ENCODE measurements at places on chromosomes 7 and 10.

DNA sequence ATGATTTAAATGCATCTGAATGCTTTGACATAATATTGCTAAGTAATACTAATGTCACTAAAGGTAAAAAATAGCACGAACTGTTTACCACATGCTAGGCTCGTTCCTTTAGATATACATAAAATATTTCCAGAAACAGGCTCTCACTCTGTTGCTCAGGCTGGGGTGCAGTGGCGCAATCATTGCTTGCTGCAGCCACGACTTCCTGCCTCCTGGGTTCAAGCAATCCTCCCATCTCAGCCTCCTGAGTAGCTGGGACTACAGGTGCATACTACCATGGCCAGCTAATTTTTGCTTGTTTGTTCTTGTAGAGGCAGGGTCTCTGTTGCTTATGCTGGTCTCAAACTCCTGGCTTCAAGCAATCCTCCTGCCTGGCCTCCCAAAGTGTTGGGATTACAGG, 183.3 kb downstream of the SGMS1 start:
- no peak for DNase-seq

DNA sequence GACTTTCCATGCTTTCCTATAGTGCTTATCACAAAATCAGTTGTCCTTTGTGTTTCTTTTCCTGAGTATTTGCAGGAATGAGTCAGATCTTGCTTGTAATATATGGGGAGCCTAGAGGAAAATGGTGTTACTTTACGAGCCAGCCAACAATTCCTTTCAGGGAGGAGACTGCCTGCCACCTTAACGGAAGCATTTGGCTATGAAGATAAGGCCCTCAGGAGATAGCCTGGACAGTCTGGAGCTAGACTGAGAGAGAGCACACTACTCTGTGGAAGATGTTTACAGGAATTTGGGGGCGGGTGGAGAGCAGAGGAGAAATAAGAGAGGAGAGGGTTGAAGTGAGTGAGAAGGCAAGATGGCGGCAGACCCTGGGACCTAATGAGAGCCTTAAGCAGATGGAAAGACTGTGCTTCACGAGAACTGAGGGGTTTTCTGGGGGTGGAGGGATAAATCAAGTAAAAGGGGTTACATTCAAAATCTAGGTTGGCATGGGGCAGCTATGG, 126.3 kb downstream of the SNX10 start:
- DNase-seq: no peak

GRCh38 chr7:50795253-50795652, 12.6 kb upstream of the GRB10 start:
- no peak for DNase-seq

DNA sequence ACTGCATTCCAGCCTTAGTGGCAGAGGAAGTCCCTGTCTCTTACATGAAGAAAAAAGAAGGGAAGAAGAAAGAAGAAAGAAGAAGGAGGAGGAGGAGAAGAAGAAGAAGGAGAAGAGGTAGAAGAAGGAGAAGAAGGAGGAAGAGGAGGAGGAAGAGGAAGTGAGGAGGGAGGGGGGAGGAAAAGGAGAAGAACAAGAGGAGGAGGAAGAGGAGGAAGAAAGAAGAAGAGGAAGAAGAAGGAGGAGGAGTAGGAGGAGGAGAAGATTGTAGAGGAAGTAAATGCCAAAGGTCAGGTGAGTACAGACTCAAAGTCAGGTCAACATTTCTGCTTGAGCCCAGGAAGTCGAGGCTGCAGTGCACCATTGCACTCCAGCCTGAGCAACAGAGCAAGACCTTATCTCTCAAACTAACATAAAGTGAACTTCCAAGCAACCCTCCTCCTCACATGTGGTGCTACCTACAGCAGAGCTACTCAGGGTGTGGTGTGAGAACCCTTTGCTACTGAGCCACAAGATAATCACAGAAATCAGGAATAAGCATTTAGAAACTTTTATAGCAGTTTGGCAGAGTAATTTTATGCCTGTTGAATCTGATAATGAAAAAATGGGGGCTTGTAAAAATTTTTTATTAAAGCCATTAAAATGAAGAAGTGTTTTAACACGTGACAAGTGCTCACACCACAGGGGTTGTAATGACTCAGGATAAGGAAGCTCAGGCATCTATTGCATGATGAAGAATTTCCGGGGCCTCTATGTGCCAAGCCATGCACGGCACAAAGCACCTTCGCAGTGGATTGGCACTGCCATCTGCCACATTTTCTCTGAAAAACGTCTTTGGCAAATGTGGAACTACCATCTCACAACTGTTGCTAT, 224.9 kb upstream of the AUTS2 start:
- DNase-seq: no peak

DNA sequence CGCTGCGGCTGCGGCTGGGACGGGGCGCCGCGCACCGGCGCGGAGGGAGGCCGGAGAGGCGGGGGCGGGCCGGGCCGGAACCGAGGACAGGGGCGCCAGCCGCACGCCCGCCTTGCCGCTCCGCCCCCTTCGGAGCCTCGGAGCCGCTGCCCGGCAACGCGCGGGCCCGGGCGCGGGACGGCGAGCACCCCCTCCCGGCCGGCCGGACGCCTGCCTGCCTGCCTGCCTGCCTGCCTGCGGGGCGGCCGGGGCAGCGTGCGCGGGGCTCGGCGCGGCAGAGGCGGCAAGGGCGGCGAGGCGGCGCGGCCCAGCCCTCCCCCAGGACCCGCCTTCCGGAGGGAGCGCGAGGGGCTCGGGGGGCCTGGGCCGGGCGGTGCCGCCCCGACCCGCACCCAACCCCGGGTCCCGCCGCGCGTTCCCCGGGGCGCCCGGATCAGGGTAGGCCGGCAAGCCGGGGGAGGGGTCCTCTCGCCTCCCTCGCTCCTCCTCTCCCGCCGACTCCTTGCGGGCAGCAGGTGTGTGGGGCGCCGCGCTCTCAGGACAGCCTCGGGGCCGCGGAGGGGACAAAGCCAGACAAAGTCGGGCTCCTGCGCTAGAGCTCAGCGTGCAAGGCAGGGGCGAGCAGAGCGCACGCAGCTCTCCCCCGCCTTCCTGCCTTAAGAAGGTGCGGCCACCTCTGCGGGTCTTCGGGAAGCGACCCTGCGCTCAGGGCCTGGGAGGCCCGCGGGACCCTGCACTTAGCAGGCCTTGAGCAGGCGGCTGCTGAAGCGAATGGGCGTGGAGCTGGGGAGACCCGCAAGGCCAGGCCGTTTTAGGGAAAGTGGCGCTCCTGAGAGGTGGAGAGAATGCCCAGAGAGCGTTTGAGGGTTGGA, at the start of gene KIAA1549:
Gene KIAA1549 (minus strand): TSS at position 58 of the 872 bp plus-strand sequence. CDS start 120 bp downstream, outside the sequence.
- peak; percentile 40 for DNase-seq

GRCh38 chr10:77629775-77630506, 7.7 kb downstream of the KCNMA1 start:
- no peak for DNase-seq

DNA sequence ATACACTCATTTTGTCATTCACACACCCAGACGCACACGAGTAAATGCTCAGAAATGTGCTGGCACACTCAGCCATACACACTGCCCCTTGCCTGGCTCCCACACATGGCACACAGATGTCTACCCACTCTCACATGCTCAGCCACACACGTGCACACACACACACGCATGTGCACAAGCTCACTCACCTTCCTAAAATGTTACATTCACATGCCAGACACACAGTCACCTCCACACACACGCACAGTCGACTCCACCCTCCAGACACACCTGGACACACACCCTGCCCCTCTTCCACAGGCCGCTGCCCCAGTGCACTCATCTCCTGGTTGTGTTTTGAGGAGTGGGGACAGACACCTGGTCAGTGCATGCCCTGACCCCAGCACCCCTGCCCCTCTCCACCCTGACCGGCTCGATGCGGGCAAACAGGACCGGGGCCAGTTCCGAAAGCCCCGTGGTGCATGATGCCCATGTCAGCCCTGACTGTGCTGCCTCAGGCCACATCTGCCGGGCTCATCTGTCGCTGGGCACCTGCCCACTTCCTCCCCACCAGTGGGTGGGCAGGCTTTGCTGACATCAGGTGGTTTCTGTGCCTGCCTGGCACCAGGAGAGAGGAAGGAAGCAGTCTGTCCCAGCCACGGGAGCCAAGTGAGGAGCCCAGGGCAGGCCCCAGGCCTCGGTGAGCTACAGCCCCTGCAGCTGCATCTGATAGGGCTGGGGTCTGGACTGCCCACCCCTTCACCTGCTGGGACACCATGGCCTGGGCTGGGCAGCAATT, 84.9 kb upstream of the ZNF716 start:
- no peak for DNase-seq

DNA sequence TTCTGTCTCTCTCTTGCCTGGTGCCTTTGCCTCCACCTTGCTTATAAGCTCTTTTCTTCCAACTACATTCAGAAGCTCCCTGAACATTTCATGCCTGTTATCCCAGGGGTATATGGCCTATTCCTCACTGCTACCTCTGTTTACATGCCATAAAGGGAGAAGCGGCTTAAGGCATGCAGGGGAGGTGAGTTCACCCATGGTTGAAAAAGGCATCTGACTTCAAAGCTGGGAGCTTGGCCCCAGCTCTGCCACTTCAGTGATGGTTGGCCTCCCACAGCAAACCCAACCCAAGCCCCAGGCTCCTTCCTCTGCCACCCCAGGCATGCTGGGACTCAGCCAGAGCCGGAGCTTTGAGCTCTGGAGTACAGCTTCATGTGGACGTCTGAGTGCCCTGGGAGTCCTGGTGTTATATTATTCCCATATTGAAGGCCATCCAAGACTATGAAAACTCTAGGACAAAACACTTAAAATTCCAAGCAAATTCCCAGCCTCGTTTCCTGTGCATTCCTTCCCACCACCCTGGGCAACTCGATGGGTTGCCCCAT, 468.6 kb upstream of the ZMIZ1 start:
- DNase-seq: no peak

GRCh38 chr7:34752929-34753328, 94.9 kb downstream of the NPSR1 start:
- no peak for DNase-seq

DNA sequence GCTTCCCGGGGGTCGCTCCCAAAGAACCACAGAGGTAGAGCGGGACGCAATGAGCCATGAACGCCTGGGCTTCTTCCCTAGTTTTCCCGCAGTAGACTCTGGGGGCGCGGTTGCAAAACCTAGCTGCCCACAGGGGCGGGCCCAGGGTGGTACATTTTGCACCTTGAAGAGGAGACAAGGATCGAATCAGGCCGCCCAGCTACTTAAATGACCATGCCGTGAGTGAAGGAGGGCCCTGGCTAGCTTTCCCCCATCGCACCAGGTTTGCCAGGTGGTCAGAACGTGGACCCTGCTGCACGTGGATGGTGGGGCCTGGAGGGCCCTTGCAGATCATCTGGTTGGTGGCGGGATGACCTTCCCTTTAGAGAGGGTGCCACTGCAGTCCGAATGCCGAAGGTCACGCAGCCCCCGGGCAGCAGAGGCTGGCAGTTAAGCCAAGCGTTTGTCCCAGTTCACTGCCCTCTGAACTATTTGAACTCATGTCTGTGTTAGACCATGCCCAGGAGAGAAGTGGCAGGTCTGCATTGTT, 604 bp upstream of the SHTN1 start:
- no peak for DNase-seq

DNA sequence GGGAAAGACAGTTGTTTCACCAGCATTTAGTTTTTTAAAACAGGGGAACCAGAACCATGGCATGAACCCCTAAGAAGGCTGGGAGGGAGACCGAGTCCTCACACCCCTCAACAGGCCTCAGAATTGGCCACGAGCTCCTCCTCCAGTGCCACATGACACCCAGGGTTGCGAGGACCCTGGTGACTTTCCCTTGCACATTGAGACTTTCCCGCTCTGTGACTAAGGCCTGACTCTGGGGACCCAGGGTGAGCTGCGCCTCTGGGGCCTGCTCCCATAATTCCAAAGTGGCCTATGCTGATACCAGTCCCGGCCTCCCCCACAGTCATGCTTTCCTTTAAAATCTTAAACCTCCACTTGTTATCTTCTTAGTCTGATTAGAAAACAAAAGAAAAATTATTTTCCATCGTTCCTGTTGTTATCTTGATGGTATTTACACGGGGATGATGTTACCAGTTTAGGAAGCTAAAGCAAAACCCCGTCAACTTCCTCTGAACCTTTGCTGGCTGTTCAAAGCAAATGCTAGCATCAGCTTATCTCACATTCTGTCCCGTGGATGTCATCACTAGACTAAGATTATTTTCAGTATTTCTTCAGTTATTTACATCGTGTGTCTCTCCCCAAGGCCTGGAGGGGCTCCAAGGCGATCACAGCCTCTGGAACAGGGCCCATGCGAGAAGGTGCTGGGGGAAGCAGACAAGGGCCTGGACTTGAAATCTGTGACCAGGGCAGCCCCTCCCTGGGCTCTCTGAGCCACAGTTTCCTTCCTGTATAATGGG, 42.1 kb downstream of the FAM53B start:
- no peak for DNase-seq

GRCh38 chr10:101380353-101381017, 26.5 kb downstream of the BTRC start:
- no peak for DNase-seq

- no peak for DNase-seq
These were observed 5.3 kb downstream of the PTF1A start for GRCh38 chr10:23197416-23197861.

- no peak for DNase-seq
These were observed 1274.0 kb upstream of the CELF2 start for GRCh38 chr10:9743639-9744038.

DNA sequence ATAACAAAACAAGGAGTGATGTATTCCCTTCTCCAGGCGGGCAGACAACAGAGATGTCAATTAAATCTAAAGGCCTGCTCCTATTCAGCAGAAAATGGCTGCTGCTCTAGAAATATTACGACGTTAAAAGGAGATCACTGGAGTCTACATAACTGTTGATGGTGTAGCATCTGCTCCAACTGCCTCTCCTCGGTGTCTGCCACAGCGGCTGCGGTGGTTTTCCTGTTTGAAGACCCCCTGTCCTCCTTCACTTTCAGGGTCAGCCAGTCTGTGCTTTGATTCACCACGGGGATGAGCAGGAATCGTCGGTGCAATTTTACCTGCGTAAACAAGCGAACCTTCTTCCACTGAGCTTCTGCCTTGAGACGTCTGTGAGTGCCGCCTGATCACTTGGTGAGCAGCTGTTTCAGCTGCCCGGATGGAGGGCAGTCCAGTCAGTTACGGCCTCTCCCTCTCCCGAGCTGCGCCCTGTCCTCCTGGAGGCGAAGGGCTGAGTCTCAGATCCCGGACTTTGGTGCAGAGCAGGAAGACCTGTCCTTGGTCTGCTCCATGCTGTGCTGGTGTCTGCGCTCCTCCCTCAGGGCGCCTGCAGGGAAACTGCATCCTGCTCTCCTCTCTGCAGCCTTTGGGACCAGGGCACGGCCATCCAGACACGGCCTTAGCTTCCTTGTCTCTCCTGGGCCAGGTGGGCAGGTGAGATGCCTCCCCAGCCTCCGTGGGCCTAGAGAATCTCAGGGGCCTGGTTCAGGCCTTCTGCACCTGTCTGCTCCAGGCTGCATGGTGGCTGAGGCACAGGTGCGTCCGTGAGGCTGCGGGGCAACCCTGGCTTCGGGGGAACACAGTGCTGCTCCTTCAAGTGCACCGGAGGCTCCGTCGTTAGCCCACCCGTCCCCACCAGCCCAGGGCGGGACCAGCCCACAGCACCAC, 326.6 kb downstream of the ADARB2 start:
- no peak for DNase-seq

GRCh38 chr7:41047211-41047610, 655.7 kb downstream of the INHBA start:
- no peak for DNase-seq
